ENCODE measurements at places on chromosomes 7 and 10.
A peak's percentile ranks its signal among the peaks of the same experiment; 100 is the strongest.

DNA sequence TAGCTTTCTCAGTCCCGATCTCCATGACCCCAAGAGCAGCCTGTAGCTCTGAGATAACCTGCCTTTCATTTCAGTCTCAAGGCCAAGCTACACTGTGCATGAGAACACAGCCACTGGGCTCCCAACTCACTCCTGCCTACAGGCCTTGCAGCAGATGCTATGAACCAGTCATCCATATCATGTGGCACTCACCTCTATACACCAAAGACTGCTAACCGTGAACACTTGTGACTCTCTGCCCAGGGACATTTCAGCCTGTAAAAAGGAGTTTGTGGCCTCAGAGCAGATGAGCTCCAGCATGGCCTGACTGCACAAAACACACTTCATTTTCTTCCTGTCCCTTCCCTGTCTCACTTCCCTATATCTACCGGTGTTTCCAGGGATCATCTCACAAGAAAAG, 56.9 kb upstream of the NPY start:
- no peak for DNase-seq

- DNase-seq = no peak
Measured at GRCh38 chr10:17758200-17758599, 6.2 kb downstream of the TMEM236 start.

- DNase-seq = no peak
Measured at GRCh38 chr7:74535951-74536356, 82.2 kb downstream of the GTF2IRD1 start.

- no peak for DNase-seq
Measured at GRCh38 chr10:76286536-76286935, 855.1 kb downstream of the LRMDA start.

GRCh38 chr7:138170959-138171703, 94.9 kb downstream of the AKR1D1 start:
- DNase-seq = no peak

DNA sequence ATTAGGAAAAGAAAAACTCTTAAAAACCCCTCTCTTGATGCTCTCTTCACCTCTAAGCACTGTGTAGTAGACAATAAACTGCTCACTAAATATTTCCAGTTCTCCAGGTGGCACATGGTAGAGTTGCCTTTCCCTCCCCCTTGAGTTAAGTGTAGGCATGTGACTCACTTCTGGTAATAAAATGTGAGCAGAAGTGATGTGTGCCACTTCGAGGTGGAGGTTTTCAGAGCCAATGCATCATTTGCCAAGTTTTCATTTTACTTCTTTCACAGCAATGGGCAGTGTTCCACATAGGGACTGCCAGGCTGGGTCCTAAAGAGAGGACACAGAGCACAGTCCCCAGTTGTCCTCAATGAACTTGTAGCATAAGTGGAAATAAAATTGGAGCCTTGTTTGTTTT, 131.6 kb upstream of the NPY start:
- no peak for DNase-seq

DNA sequence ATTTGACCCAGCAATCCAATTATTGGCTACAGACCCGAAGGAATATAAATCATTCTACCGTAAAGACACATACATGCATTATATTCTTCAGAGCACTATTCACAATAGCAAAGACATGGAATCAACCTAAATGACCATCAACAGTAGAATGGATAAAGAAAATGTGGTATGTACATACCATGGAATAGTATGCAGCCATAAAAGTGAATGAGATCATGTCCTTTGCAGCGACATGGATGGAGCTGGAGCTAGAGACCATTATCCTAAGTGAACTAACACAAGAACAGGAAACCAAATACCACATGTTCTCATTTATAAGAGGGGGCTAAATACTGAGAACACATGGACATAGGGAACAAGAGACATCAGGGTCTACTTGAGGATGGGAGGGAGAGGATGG, 44.0 kb downstream of the LMBR1 start:
- no peak for DNase-seq

DNA sequence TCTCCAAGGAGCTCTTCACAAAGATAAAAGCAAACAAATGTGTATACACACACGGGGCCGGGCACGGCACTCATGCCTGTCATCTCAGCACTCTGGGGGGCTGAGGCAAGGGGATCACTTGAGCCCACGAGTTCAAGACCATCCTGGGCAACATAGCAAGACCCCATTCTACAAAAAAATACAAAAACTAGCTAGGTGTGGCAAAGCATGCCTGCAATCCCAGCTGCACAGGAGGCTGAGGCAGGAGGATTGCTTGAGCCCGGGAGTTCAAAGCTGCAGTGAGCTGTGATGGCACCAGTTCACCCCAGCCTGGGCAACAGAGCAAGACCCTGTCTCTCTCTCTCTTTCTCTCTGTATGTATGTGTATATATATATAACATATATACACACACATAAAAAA, 22.3 kb downstream of the TTYH3 start:
- DNase-seq = peak; percentile 54

- DNase-seq = no peak
Measured at GRCh38 chr7:47433564-47433895, 148.4 kb downstream of the TNS3 start.

GRCh38 chr10:72353965-72354355, 759 bp downstream of the DNAJB12 start:
- DNase-seq = no peak

GRCh38 chr10:97919012-97919411, 69.4 kb downstream of the GOLGA7B start:
- DNase-seq = no peak

- DNase-seq = peak; percentile 96
Measured at GRCh38 chr7:23470330-23471105, at the start of gene IGF2BP3. Gene IGF2BP3, minus strand, starts transcription at chr7:23470491. Its CDS starts 381 bp downstream, at chr7:23470110.

DNA sequence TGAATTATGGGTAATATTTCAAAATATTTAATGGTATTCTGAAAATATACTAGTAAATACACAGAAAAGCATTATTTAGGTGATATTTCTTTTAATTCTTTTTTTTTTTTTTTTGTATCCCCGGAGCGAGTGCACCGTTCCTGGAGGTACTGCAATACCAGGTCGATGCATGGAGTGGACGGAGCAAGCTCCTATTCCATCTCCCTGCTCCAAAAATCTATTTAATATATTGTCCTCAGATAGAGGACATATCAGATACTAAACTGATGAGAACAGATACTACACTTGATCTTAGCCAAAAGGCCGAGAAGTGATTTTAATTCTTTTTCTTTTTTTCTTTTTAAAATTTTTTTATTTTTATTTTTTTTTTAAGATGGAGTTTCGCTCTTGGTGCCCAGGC, 10.8 kb downstream of the BTRC start:
- DNase-seq = no peak

GRCh38 chr7:491958-492713, 27.5 kb downstream of the PDGFA start:
- DNase-seq = no peak

- no peak for DNase-seq
Measured at GRCh38 chr7:69162931-69163670, 435.2 kb upstream of the AUTS2 start.

DNA sequence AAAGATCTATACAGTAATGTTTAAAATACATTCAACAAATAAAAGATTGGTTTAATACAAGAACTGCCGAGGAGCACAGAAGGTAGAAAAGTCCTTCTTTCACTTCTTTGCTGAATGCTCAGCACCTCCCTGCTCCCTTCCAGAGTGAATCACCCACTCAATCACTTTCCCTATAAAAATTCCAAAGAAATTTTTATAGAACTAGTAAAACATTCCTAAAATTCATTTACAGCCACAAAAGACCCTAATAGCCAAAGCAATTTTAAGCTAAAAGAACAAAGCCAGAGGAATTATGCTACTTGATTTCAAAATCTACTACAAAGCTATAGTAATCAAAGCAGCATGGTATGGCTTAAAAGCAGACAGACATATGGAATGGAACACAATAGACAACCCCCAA, 320.9 kb downstream of the PCLO start:
- no peak for DNase-seq

GRCh38 chr10:78078539-78079330, 45.1 kb downstream of the RPS24 start:
- DNase-seq = no peak

DNA sequence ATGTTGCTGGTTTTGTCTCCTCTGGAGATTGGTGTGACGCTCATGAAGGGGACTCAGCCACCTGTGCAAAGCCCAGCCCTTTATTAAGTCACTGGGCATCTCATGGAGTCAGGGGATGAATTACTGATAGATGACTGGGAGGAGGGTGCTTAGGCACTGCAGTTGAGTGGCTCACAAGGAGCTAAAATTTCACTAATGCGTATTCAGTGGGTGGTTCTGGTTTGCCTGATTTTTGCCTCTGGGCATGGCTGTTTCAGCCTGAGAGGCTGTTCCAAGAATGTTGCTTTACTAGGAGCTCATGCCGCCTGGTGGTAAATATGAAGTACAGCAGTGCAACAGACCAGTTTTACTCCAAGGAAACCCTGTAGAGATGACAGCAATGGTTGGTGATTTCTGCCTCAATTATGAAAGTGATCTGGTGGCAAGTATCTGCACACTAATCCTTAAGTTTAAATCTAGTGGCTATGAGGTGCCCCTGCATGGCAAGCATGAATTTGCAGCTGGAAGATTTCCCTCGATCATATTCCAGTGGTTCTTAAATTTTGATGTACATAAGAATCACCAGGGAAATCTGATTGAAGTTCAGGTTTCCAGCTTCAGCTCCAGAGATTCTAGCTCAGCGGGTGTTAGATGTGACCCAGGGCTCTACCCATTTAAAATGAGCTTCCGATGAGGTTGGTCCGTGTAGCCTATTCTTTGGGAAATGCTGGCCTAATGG, 19.9 kb downstream of the ACTA2 start:
- DNase-seq = peak; percentile 7

DNA sequence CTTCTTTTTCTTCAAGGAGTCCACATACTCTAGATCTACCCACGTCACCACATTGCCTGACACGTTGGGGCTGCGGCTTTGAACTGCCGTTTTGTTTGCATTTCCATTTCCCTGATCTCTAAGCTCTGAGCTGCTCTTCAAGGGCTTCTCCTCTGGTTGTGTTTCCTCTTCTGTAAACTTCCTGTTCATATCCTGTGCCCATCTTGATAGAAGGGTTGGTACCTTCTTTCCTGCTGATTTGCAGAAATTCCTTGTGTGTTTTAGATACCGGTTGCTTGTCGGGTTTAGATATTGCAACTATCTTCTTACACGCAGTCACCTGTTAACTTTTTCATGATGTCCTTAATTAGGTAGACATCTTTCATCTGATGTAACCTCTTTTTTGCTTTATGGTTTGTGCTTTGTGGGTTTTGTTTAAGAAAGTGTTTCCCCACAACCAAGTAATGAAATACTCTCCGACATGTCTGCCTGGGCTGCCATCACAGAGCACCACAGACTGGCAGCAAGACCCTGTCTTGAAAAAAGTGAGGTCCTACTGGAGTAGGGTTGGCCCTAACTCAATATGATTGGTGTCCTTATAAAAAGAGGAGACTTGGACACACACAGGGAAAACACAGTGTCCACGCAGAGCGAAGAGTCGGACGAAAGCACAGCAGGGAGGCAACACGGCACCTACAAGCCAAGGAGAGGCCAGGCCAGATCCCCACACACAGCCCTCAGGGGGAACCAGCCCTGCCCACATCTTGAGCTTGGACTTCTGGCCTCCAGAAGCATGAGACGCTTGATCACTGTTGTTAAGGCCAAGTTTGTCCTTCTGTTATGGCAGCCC, 99.1 kb upstream of the PDGFA start:
- no peak for DNase-seq

GRCh38 chr7:28745351-28745750, 212.8 kb downstream of the TRIL start:
- DNase-seq = no peak

DNA sequence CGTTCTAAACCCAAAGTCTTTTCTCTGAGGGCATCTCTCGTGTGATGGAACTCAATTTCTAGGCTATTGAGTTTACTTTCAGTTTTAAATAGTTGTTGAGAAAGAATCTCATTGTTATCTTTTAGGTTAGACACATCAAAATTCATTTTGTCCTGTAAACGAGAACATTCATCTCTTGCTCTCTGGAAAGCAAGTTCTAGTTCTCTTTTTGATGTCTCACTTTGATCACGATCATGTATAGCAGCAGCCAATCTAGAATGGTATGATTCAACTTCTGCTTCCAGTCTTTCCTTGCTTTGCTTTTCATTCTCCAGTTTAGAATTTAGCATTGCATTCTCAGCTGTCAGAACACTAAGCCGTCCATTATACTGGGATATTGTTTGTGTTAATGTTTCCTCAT, 65.1 kb downstream of the ANKRD26 start:
- DNase-seq = no peak

DNA sequence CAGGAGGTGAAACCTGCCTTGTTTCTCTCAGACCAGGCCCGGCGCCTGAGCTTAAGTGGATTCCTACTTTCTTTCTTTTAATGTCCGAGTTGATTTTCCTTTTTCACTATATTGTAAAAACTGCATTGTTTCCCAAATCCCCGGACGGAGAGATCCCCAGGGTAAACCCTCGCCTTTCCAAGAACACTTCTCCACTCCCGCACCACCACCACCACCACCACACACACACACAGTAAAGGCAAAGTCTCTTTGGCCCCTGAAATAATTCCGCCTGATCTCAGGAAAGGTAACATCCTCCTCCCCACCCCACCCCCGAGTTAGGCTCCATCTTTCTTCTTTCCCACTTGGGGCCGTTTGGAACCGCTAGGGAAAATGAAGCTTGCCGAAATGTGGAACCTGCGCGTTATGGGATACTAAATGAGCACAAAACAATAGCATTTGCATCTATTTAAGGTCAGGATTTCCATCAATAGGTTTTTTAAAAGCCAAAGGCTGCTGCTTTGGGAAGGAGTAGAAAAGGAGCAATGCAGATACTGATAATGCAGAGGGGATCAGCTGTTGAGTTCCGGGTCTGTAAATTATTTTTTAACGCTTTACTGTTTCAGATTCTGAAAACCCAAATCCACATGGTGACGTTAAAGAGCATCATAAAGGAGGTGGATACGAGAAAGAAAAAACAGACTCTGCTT, 2.5 kb downstream of the HPSE2 start:
- DNase-seq = no peak

GRCh38 chr10:71222601-71223346, 10.4 kb downstream of the UNC5B start:
- no peak for DNase-seq

DNA sequence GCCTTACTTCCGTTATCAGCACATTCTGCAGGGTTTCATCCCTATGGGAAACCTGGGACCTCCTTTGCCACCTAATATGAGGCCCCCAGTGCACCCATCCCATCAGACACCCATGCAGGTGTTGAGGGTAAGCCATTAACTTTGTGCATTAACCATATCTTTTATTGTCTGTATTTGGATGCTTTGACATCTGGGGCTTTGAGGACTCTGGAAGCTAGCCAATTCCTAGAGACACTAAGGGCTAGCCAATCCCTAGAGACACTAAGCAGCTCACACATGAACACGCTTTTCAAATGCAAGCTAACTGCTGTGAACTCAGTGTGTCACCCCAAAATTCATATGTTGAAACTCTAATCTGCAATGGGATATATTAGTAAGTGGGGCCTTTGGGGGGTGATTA, 272.5 kb upstream of the COBL start:
- no peak for DNase-seq

Data from NCI-H1092 (cell line).